ENCODE measurements at places on chromosomes 2 and 18. TPM values are rescaled to one million over a fixed set of nuclear protein-coding genes. Genes with fewer than 3 reads are reported as not detected.

Gene DES
- 22.6 TPM for total RNA-seq

Gene EPHA4
- 5.4 TPM for total RNA-seq

Gene SLC9A4
- not detected for total RNA-seq

Gene POTEI
- total RNA-seq: 0.13 TPM

- no peak for DNase-seq
Measured at GRCh38 chr2:66686755-66687154, 251.8 kb downstream of the MEIS1 start.

DNA sequence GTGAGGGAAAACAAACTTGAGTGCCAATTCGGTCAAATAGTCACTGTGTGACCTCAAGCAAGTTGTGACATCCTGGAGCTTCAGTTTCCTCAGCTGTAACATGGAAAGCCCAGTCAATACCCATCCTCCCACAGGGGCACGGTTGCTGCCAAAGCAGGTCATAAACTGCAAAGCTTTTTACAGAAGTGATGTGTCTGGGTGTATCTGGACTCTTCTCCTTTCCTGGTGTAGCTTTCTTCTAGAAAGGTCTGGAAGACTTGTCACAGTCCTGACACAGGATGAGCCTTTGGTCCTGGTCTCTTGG lies 4.2 kb upstream of the AFF3 start:
- DNase-seq: no peak

DNA sequence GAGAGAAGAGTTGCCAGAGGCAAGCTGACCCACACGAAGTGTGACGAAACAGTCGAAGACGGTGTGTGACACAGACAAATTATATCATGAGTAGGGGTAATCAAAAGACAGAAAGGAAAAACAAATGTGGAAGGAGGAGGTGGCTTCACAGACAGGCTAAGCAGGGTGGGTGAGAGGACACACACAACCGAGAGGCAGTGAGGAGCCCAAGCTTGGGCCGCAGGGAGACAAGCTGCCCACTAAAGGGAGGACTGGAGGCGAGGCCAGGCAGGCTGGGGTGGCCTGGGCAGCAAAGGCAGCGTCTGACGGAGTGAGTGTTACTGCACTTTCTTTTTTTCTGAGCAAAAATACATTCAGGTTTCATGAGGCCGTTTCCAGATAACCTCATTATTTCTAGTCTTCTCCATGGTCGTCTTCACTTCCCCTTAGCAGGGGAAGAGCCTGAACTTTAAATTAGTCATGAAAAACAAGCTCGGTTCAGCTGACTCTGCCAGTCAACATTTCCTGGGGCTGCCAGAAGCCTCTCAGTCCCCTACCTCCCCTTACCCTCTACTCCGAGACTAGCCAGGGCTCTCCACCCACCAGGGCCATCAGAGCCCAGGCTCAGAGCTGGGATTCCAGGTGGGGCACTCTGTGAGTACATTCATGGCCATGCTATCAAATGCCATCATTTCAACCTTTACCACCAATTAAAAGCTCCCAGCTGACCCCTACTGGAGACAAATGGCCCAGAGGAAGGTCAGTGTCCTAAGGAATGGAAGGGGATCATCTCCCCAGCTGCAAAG lies 13.8 kb upstream of the ZFP36L2 start:
- DNase-seq: no peak

- no peak for DNase-seq
Measured at GRCh38 chr2:88642278-88642677, 15.0 kb upstream of the EIF2AK3 start.

GRCh38 chr2:24315669-24316068 lies 44.7 kb downstream of the ITSN2 start:
- DNase-seq: no peak

DNA sequence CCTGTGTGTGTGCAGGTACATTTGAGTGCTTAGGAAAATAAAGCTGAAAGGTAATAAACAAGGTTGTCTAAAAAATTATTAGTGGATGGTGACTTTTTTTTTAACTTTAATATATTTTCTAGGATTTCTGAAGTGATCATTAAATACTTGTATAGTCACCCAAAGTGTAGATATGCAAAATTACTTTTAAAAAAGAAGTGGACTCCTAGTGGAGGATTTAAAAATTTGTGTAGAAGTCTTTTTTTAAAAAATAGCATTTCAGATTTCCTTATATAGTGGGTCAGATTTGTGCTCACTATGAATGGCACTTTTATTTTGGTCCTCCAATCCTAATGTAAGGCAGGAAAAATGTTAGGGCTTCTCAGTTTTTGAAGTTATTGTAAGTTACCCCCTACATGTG lies 3.9 kb downstream of the GORASP2 start:
- DNase-seq: no peak

DNA sequence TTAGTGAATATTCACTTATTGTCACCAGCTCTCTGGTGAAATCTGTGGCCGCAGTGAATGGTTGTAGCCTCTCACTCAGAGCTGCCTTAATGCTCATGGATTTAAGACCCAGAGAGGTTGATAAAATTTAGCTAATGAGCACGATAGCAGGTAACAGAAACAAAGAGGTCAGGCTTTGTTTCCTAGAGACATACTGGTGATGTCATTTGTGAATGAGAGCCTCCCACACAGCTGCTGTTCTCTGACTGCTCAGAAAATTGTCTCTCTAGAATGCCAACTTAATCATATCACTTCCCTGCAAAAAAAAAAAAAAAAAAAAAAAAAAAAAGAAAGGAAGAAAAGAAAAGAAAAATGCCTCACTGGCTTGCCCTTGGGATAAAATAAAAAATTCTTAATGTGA lies 411.7 kb upstream of the MYT1L start:
- no peak for DNase-seq

GRCh38 chr18:3223356-3223755 lies 3.6 kb upstream of the MYOM1 start:
- DNase-seq: no peak

- no peak for DNase-seq
Measured at GRCh38 chr18:36041146-36041545, 26.2 kb downstream of the RPRD1A start.

GRCh38 chr2:241237047-241237446 lies 48.6 kb downstream of the ANO7 start:
- no peak for DNase-seq

DNA sequence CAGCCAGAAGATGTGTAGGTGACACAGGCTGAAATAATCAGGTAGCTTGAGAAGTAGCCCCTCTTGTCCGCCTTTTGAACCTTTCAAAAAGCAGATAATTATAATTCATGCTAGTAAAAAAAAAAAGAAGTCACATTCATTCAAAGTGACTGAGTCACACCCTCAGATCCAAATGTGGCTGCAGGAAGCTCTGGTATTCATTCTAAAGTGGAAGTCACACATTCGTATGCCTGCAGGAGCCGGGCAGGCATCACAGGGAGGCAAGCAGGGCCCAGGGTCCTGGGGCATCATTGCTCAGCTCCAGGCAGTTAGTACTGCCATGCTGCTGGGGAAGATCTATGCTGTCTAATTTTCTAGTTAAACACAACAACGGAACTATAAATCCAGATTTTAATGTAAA lies 21.7 kb upstream of the RAB11FIP5 start:
- no peak for DNase-seq

DNA sequence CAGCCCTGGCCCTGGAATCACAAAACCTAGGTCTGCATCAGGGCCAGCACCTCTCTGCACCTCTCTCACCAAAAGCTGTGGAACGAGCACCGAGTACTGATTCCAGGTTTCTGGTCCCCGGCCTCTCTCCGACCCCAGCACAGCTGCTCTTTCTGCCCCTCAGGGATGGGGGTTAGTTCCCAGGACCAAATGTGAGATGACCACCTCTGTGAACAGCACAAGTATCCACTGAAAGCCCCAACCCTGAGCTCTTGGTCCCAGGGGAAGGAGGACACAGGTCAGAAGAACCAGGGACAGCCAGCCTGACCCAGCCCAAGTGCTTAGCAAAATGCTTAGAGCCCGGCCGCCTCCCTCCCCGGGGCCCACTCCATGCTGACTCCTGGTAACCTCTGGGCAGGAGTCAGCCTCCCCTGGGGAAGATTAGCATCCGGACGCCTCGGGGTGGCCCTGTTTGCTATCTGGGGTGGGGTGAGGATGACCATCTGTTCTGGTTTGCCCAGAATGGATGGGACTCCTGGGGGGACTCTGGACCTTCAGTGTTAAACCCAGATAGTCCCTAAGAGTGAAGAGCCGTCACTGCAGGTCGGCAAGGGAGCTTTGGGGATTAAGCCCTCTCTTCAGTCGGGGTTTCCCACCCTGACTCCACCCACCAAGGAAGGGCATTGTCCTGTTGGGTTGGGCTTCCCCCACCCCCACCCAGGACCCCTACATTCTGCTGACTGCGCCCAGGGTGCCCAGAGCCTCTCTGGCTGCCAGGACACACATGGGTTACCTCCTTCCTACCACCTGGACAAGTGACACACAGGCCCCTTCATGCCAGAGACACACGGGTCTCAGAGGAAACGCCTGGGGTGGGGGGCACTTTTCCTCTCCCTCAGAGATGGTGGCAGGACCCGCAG lies 9.4 kb upstream of the GPR55 start:
- no peak for DNase-seq

DNA sequence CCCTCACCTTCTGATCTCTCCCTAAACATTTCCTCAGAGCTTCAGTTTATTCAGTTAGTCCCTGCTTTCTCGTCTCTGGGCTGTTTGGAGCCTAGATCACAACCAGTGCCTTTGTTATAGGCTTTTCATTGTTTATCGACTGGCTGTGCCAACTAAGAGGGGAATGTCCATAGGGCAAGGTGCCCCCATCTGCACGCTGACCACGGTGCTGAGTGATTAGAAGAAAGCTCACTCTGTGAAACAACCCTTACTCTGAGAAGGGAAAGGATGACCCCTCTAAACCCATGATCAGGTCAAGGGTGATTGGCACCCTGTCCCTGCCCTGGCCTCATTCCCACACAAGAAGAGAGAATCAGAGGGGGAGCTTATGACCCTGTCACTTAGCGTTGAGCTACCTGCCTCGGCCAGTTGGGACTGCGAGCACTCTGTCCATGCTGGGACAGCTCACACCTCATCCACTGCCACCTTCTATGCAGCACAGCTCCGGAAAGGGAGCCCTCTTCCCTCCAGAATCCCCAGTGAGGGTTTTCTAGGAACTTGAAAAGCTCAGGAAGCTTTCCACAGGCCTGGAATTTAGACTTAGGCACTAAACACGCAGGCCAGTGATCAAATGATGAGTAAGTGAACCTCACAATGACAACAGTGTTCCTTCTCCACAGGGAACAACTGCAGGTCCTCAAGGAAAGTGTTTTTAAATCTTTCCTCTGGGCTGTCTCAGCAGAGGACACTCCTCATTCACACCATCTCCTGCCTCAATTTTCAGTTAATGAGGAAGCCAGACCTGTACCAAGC lies 2.3 kb upstream of the ACTG2 start:
- no peak for DNase-seq

DNA sequence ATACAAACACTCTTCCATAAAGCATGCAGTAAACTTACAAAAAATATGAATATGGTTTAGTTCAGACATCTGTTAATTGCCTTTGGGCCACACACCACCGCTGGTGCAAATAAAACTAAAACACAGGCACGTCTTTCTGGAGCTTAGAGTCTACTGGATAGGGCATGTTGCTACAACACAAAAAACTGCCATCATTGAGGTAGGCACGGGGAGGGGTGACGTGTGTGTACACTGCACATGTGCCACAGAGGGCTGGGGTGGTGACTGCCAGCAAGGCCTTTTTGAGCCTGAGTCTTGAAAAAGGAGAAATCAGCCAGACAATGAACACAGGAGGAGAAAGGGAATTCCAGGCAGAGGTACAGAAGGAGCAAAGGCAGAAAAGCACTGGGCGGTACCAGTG lies 5.1 kb downstream of the SERPINE2 start:
- no peak for DNase-seq

DNA sequence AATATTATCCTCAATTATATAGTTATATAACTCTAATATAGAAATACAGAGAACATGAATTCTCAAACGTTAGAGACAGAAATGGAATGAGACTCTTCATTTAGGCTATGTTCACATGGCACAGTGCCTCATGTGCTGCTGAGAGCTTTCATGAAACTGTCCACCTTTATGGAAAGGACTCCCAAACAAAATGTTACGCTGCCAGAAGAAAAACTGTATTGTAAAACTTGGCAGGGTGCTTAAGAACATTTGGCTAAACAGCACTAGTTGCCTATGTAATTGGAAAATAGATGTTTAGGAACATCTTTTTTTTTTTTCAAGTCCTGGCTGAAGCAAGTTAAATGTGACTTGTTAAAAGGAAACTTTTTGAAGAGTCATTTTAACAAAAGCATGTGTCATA lies 396.0 kb downstream of the ERBB4 start:
- no peak for DNase-seq

DNA sequence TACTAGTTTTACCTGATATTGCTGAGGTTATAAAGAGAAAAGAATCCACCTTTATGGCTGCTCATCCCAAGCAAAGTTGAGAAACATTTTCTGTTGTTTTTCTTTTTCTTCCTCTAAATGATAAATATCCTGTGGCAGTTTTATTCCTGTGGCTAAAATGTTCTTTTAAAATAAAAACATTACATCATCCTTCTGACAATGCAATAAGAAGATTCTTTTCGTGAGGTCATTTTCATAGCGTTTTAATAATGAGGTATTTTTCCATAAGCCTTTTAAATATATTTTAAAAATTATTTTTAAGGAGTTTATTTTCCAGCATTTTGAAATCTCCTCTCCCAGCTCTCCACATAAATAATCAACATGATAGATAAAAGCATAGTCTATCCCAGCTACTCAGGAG lies 52.8 kb upstream of the EPB41L3 start:
- DNase-seq: no peak

DNA sequence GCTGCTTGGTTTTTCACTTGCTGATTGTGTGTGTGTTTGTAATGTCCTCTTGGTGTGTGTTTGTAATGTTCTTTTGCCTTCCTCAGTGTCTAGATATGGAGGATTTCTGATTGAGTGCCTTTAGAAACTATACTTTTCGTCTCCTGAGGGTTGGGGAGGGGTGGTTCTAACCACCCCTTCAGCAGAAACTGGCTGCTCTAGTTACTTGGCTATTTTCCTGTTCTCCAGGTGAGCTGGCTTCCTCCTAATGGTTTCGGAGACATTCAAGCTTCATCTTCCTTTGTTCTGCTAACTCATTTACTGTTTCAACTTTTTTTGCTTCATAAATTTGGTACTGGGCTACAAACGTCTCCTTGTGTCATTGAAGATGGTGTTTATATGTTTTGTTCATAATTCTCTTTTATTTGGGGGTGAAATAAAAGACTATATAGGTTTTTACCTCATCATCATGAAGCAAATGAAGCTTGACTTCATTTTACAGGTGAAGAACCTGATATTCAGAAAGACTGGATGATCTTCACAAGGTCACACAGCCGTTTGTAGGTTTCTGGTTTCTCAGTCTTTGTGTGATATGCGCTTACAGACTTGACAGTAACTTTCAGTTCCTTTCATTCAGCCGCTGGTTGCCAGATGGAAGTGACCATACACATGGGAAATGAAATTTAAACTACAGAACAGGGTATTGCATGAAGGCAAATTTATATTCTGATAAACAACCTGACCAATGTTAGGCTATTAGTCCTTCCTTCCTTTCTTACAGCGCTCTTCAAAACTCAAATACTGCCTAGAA lies 238.5 kb downstream of the GALR1 start:
- no peak for DNase-seq

DNA sequence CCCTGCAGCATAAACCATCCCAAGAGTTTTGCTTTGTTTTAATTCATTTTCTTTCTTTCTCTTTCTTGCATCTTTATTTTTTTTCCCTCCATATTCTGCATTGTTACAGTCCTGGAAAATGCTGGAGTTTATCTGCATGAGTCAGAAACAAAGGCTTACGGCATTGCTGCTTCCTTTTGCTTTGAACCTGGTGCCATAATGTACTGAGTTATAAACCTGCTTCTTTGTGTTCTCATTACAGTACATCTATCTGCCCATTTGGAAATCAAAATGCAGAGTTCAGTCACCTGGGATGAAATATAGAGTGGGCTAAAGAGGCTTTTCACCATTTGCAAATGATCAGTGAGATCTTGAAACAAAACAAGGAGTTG lies 1009.2 kb upstream of the FANCL start:
- DNase-seq: no peak

All from MG63 (cell line).